ENCODE measurements at places on chromosomes 13 and 19.

GRCh38 chr19:46785980-46786235, 2.5 kb downstream of the SLC1A5 start:
- no peak for DNase-seq

GRCh38 chr13:23750383-23751121, 138.6 kb downstream of the MIPEP start:
- no peak for DNase-seq

DNA sequence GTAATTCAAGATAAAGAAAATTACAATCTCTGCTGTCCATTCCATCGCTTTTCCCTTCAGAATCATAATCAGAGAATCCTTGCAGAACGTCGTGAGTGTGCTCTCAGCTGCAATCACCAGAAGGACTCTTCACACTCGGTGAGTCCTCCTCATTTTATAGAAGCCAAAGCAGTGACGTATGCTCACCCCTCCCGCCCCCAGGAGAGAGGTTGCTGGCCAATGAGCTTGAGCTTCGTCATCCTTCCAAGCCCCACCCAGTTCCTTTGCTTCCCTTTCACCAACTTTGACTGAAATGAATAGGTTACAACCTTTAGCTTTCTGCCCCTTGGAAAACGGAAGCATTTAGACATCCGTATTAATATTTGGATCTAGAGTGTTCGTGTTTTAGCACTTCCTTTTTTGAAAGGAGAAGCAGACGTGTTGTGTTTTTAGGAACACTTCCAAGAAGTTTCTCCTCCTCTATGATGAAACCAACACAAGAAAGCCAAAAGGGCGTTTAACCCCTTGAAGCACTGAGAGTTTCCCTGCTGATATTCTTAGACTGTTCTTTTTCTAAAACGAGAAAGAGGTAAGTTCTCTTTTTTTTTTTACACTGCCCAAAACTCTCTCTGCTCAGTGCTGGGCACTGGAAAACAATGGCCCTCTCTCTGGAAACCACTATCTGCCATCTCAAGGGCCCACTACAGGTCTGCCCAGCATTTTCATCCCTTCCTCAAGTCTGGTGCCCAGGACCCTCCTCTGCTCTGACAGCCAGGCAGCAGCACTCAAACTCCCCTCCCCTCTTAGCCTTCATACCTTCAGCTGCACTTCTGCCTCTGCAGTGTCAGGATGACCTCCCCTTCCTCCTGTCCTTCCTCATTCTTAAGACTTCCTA, 44.3 kb upstream of the CEACAM21 start:
- no peak for DNase-seq

DNA sequence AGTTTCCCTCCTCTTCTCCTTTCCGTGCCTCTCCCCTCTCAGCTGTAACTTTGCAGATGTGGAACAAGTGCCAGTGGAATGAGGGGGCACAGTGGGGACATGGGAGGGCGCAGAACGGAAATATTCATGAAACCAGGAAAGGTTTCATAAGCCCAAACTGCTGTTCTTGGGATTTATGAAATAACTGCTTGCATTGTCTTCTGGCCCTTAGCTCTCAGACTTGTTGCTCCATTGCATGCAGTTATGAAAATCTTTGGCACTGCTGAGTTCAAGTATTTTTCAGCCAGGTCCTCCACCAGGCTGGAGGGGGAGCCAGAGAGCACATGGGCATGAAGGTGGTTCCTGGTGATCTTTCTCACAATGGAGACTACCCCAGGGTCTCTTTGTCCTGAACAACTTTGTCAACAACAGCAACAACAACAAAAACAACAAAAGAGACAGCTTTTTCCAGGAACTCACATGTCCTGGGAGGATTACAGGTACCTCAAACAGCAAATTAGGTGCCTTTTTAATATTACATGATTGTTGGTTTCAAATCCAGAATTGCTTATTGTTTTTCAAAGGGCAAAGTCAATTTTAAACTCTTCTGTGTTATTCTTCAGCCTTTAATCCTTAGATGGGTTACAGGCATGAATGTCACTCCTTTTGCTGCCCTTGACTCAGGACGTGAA, 1.5 kb downstream of the RGCC start:
- no peak for DNase-seq

GRCh38 chr13:66462187-66462586, 767.9 kb downstream of the PCDH9 start:
- DNase-seq: no peak
